Activated T-helper 1 cell treated with anti-CD3 and anti-CD28 coated beads, Interleukin-12 subunit alpha, Interleukin-12 subunit beta, Interleukin-2, Interleukin-4 antibody, amounts not matched to agents 30 ng/mL and 10 ng/mL and 1 ng/mL, durations not matched to agents 14 hours and 24 hours and 36 hours (primary cell): ENCODE measurements at places on chromosomes 12 and 14. TPM values are rescaled to one million over a fixed set of nuclear protein-coding genes. Genes with fewer than 3 reads are reported as not detected.

DNA sequence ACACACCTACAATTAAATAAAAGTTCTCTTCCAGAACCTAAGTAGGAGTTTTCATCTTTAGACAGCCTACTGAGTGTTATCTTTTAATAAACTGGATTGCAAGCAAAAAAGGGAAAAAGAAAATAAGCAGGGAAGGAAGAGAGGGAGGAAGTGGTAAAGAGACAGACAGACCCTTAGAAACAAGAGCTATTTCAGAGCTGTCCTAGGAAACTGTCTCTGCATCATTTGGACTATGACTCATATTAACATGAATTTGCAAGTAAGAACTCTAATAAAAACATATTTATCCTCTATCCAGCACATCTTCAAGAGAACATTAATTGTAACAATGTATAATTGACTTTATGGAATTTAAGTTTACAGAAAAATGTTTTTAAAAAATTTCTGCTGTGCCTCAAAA, 438.8 kb upstream of the USP15 start:
- no peak for DNase-seq
- no peaks in the 10 kb centered on the region for H3K27me3 ChIP-seq
- H3K4me3 ChIP-seq, result no peak overlapping the region
- no peaks in the 10 kb centered on the region for H3K36me3 ChIP-seq
- H3K4me1 ChIP-seq, result no peaks in the 10 kb centered on the region

DNA sequence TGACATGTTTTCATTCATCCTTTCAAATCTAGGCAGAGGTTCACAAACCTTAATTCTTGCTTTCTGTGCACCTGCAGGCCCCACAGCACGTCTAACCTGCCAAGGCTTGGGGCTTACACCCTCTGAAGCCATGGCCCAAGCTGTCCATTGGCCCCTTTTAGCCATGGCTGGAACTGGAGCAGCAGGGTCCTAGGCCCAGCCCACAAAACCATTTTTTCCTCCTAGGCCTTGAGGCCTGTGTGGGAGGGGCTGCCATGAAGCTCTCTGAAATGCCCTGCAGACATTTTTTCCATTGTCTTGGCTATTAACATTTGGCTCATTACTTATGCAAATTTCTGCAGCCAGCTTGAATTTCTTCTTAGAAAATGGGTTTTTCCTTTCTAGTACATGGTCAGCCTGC, 547.5 kb downstream of the KCNH5 start:
- DNase-seq, result no peak
- H3K27me3 ChIP-seq, result no peaks in the 10 kb centered on the region
- H3K4me3 ChIP-seq, result no peak overlapping the region
- H3K4me1 ChIP-seq, result no peaks in the 10 kb centered on the region
- no peaks in the 10 kb centered on the region for H3K36me3 ChIP-seq

- DNase-seq, result no peak
- H3K27me3 ChIP-seq, result peaks cover 3% of the 10 kb centered on the region
- peaks cover 6% of the 10 kb centered on the region for H3K4me1 ChIP-seq
- H3K4me3 ChIP-seq, result no peak overlapping the region
- H3K36me3 ChIP-seq, result no peaks in the 10 kb centered on the region
These were observed 37.4 kb downstream of the SLC6A12 start for GRCh38 chr12:176321-177181.

- H3K4me1 ChIP-seq, result no peaks in the 10 kb centered on the region
- H3K27ac ChIP-seq, result no peak overlapping the region
- DNase-seq, result no peak
- H3K36me3 ChIP-seq, result no peaks in the 10 kb centered on the region
- H3K27me3 ChIP-seq, result no peaks in the 10 kb centered on the region
These were observed 62.8 kb upstream of the RFLNA start for GRCh38 chr12:124231980-124232653.

DNA sequence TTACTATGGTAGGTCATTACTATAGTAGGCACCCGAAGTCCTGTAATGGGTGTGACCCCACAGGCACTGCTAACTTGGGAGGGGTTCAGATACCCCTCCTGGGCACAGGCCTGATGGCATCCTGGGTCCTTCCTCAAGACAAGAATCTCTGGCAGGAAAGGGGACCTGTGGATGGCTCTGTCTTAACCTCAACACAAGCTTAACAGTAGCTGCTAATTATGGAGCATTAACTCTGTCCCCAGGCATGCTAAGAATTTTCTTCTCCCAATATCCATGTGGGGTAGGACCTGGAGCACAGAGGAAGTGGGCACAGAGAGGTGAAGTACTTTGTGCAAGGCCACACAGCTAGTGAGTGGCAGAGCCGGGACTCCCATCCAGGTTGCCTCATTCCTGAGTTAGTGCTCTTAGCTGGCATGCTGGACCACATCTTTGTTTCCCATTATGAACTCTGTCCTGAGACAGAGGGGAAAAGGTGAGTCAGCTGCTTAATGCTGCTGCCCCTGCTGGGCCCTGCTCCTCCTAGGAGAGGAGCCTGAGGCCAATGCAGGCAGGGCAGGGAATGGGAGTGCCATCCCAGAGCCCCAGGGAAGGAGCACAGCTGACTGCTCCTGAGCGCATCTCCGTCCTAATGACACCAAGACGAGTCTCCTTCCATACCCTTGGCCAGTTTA, 32.1 kb downstream of the GALNT16 start:
- H3K27me3 ChIP-seq, result peaks cover 16% of the 10 kb centered on the region
- no peaks in the 10 kb centered on the region for H3K4me1 ChIP-seq
- H3K36me3 ChIP-seq, result no peaks in the 10 kb centered on the region

GRCh38 chr14:95471016-95471415, 45.4 kb downstream of the SYNE3 start:
- no peaks in the 10 kb centered on the region for H3K27me3 ChIP-seq
- no peak for DNase-seq
- H3K27ac ChIP-seq, result peak overlapping the region; percentile 16
- H3K4me3 ChIP-seq, result no peak overlapping the region
- peaks cover 44% of the 10 kb centered on the region for H3K36me3 ChIP-seq

DNA sequence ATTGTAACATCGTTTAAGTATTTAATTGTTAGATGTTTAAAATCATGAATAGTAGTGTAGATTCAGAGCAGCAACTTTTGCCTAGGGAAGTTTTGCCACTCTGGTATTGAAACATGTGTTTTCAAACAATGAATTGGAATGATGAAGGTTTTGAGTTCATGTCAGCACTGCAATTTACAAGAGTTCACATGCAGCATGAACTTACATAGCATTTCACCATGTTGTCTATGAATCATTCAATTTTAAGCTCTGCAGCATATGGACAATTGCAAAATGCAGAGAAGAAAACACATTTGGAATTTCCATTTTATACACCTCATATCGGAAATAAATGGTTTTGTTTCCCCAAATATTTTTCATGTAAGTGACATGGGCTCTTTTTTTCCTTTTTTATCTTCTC, 170.7 kb upstream of the CDKN3 start:
- peaks cover 17% of the 10 kb centered on the region for H3K27me3 ChIP-seq
- H3K27ac ChIP-seq, result no peak overlapping the region
- DNase-seq, result no peak
- H3K4me3 ChIP-seq, result no peak overlapping the region

GRCh38 chr12:33876618-33877017, 145.7 kb upstream of the ALG10 start:
- no peaks in the 10 kb centered on the region for H3K36me3 ChIP-seq
- H3K4me3 ChIP-seq, result no peak overlapping the region
- DNase-seq, result no peak
- no peak overlapping the region for H3K27ac ChIP-seq
- H3K4me1 ChIP-seq, result no peaks in the 10 kb centered on the region
- no peaks in the 10 kb centered on the region for H3K27me3 ChIP-seq

- H3K27ac ChIP-seq, result no peak overlapping the region
- H3K4me3 ChIP-seq, result no peak overlapping the region
- no peaks in the 10 kb centered on the region for H3K27me3 ChIP-seq
- no peaks in the 10 kb centered on the region for H3K36me3 ChIP-seq
These were observed 4.0 kb upstream of the GEMIN2 start for GRCh38 chr14:39109893-39110715.

DNA sequence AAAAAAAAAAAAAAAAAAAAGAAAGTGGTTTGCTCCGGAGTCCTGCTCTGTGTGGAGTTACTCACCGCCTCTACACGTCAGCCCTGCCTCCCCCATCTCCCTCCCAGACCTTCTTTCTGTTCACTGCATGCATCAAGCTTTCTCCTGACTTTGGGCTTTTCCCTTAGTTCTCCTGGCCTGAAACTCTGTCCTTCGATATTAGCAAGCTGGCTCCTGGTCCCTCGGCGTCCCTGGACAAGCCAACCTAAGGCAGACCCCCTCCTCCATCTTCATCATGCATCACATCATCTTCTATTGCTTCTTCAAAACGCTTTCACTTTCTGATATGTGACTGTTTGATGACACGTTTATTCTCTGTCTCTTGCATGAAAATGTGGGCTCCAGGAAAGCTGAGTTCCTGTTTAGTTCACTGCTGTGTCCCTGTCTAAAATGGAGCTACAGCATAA, 40.6 kb downstream of the SLC15A4 start:
- no peaks in the 10 kb centered on the region for H3K36me3 ChIP-seq
- DNase-seq, result no peak
- H3K4me3 ChIP-seq, result peak overlapping the region; percentile 50
- H3K27me3 ChIP-seq, result peaks cover 3% of the 10 kb centered on the region
- peak overlapping the region; percentile 86 for H3K27ac ChIP-seq
- H3K4me1 ChIP-seq, result peaks cover 12% of the 10 kb centered on the region

GRCh38 chr14:92247947-92248346, 75.0 kb upstream of the SLC24A4 start:
- H3K4me3 ChIP-seq, result no peak overlapping the region
- DNase-seq, result no peak
- H3K36me3 ChIP-seq, result no peaks in the 10 kb centered on the region
- no peak overlapping the region for H3K27ac ChIP-seq

DNA sequence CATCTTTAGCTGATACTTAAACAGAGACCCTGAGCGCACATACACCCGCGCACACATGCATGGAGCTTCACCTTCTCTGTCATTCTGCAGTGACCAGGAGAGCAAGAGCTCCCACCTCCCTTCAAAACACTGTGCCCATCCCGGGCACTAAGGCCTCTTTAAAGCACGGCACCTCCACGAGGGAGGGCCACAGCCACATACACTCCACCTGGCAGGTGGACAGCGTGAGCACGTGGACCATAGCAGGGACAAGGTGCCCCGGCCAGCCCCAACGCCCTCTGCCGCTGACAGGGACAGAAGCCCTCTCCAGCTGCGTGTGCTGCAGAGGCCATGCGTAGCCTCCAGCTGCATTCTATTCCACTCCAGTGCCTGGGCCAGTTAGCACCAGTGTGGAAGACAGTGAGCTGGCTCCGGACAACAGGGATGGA, 5.4 kb downstream of the GAPDH start:
- H3K27me3 ChIP-seq, result no peaks in the 10 kb centered on the region
- DNase-seq, result no peak
- peak overlapping the region; percentile 48 for H3K4me3 ChIP-seq
- peak overlapping the region; percentile 91 for H3K27ac ChIP-seq
- peaks cover 59% of the 10 kb centered on the region for H3K36me3 ChIP-seq

DNA sequence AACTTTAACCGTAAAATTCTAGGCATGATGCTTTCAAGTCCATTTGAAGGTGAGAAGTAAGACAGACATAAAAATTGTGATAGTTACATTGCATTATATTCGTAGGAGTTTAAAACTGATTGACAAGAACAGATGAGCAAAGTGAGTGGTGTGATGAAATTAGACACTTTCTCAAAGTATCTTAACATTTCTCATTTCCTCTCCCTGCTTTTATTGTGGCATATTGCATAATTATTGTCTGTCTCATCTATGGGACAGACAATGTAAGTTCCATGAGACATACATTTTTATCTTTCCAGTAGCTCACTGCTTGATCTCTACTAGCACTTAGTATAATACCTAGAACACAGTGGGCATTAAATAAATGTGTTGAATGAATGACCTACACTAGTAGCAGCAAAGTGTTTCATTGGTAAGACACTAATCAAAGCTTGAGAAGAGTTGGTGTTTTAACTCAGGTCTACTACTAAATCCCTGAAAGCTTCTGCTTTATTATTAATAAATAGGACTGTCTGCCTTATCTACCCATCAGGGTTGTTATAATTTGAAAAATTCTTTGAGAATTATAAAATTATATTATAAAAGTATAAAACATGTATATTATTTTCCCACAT, 19.0 kb downstream of the A2M start:
- H3K27ac ChIP-seq, result no peak overlapping the region
- DNase-seq, result no peak
- H3K27me3 ChIP-seq, result no peaks in the 10 kb centered on the region
- H3K4me3 ChIP-seq, result no peak overlapping the region
- H3K4me1 ChIP-seq, result no peaks in the 10 kb centered on the region

GRCh38 chr12:43131301-43131700, 420.7 kb downstream of the ADAMTS20 start:
- no peaks in the 10 kb centered on the region for H3K36me3 ChIP-seq
- no peaks in the 10 kb centered on the region for H3K27me3 ChIP-seq
- no peak overlapping the region for H3K4me3 ChIP-seq
- DNase-seq, result no peak
- no peak overlapping the region for H3K27ac ChIP-seq
- no peaks in the 10 kb centered on the region for H3K4me1 ChIP-seq

GRCh38 chr12:57127726-57128518, at the start of gene LRP1:
TSS of gene LRP1 (plus strand) at chr12:57128483. CDS start at chr12:57128965, 482 bp downstream.
- peak within 1 kb of the TSS; percentile 85 for H3K4me3 ChIP-seq
- H3K4me1 ChIP-seq, result peaks cover 23% of the 10 kb centered on the region
- no peak within 1 kb of the TSS for H3K27ac ChIP-seq
- peak; percentile 63 for DNase-seq
- H3K27me3 ChIP-seq, result peaks cover 53% of the 10 kb centered on the region

- H3K36me3 ChIP-seq, result no peaks in the 10 kb centered on the region
- DNase-seq, result no peak
- no peak overlapping the region for H3K27ac ChIP-seq
- H3K27me3 ChIP-seq, result no peaks in the 10 kb centered on the region
These were observed 31.8 kb upstream of the CLEC4E start for GRCh38 chr12:8572507-8572906.

DNA sequence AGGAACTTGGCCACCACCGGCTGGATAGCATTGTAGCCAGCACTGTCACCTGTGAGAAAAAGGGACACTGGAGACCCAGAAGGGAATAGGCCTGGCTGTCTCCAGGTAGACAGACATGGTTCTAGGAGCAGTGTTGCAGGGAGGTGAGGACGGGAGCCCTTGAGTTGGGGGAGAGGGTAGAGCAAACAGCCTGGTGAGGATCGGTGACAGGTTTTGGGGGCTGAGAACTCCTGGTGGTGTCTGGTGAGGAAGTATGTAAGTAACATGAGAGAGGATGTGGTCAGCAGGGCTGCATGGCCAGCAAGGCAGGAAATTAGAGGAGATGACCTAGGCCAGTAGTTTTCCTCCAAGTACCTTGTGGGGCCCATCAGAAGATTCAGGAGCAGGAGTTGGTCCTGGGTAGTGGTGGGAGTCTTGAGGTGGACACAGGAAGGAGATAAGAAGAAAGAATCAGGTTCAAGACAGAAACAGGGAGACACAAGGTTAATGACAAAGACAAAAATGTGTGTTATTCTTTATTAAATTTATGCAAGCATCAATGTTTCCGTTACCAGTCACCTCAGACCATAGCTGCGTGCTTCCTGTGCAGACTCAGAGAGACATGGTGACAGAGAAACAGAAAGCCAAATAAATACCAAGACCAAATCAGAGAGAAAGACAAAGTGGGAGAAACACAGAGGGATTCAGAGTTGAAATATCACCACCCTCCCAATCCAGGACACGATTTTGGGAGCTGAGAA, at the start of gene ARHGAP9:
Gene ARHGAP9 (minus strand): TSS at position 491 of the 740 bp plus-strand sequence. CDS start 460 bp downstream, at position 31.
- H3K36me3 ChIP-seq, result peaks cover 25% of the 10 kb centered on the region
- H3K27ac ChIP-seq, result peak within 1 kb of the TSS; percentile 97
- DNase-seq, result peak; percentile 50
- no peaks in the 10 kb centered on the region for H3K27me3 ChIP-seq
- peak within 1 kb of the TSS; percentile 93 for H3K4me3 ChIP-seq

LGR5 gene
- total RNA-seq, result not detected in 2 replicates

GDF3 gene
- total RNA-seq, result not detected in 2 replicates

ANO2 gene
- not detected in 2 replicates for total RNA-seq

CLEC14A gene
- total RNA-seq, result not detected in 2 replicates

SOS2 gene
- 19.9 and 21.6 TPM in 2 replicates for total RNA-seq

TMTC2 gene
- total RNA-seq, result 2.6 and 3.0 TPM in 2 replicates

PRB2 gene
- total RNA-seq, result not detected in 2 replicates

SSTR1 gene
- total RNA-seq, result not detected in 2 replicates

AQP6 gene
- not detected in 2 replicates for total RNA-seq

NKX2-8 gene
- not detected in 2 replicates for total RNA-seq

POTEM gene
- not detected in 2 replicates for total RNA-seq

TCL1B gene
- not detected in 2 replicates for total RNA-seq
